ENCODE measurements at places on chromosomes 2 and 18.

DNA sequence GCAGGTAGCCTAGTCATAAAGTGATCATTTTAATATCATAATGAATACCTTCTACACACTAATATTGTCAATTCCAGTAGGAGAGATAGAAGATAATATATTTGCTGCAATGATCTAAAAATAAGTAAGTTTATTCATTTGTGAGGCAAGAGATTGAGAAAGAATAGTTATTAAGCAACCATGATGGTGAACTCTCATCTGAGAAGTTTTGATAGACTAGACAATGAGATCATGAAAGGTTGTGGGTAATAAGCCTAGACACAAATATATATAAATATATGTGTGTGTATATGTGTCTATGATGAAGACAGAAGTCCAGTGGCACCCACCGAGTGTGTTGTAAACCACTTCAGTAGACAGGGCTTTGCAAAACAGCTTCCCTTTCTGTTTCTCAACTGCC lies 181.0 kb upstream of the CHST9 start:
- DNase-seq: no peak

- no peak for DNase-seq
These were observed 145.5 kb upstream of the LYPD1 start for GRCh38 chr2:132815516-132815915.

DNA sequence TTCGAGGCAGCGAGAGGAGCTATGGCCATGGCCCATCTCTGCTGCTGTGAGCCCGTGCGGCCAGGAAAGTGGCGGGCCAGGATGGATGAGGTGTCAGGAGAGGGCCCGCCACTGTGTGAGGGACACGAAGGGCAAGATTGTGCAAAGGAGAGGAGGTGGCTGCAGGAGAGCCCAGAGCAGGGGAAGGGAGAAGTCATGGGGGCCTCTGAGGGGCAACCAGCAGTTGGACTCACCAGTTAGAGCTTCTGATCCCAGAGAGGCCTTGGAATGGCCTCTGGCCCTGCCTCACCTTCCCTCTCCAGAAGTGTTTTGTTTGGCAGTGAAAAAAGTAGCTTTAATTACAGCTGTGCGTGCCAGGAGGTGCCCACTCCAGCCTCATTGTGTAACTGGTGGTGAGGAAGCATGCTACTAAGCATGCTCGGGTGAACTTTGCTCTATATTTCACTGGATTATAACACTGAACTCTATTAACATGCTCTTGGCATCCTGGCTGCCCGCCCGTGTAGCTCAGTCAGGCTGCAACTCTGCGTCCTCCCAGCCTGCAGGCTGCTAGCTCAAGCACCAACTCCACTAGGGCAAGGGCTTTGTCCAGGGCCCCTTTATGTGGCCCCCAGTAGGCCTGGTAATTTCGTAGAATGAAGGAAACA lies 34.2 kb downstream of the IMPA2 start:
- DNase-seq: no peak

GRCh38 chr2:75548036-75548573 lies 12.6 kb downstream of the EVA1A start:
- DNase-seq: no peak

DNA sequence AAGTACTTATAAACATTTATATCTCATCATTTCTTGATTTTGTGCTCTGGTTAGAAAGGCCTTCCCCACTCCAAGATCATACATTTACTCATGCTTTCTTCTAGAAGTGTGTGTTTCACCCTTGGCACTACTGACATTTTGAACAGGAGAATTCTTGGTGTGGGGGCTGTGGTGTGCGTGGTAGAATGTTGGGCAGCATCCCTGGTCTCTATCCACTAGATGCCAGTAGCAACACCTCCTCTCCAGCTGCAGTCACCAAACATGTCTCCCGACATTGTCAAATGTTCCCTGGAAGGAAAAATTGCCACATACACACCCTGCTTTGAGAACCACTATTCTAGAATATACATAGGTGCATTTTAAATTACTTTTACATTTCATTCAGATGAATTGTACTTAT lies 8.7 kb upstream of the TGIF1 start:
- no peak for DNase-seq

DNA sequence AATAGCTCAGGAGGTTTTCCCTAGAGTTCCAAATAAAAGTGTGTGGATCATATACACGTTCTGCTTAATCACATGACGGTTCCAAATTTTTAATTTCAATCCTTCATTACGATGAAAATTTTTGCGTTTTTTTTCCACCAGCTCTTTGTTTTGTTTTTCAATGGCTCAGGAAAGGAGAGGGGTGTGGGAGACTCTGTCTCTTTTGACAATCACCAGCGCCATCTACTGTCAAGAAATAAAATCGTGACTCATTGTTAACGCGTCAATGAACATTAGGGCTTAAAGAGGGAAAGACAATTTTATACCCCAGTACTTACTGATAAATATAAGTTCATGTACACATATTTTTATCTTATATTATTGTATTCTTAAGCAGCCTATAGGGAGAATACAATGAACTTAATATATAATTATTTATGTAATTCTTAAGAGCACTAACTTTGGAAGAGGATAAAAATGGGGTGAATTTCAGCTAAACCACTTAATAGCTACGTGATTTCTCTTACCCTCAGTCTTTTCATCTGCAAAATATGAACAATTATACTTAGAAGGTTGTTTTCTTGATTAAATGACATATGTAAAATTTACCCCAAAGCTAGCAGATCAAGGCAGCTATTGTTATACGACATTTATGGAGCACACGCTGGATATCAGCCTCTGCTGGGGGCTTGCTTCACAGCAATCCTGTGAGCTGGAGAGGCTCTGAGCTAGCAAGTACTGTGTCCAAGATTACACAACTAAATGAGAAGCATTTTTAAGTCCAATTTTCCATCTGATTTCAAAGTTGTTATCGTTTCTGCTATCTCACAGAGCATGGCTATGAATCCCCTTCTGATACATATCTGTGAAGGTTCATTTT lies 47.4 kb upstream of the RMDN2 start:
- peak; percentile 51 for DNase-seq

- DNase-seq: no peak
These were observed 181.4 kb downstream of the MYO5B start for GRCh38 chr18:50013363-50014138.

DNA sequence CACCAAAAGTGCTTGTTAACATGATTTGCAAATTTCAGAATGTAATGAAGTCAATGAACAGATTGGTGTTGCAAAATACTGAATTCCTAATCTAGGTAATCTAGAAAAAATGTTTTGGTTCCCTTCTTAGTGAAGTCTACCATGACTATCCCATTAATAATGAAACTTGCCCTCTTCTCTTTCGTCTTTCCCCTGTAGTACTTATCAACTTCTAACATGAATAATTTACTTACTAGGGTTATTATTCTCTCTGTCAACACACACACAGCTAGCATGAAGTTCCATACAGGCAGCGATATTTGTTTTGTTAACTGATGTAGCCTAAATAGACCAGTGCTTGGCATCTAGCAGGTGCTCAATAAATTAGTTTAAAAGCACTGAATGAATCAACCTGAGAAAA lies 160.2 kb downstream of the NCK2 start:
- DNase-seq: no peak

- no peak for DNase-seq
These were observed 44.3 kb downstream of the RDH14 start for GRCh38 chr2:18516112-18516511.

- DNase-seq: no peak
These were observed 53.6 kb upstream of the SLC14A1 start for GRCh38 chr18:45670281-45670962.

- no peak for DNase-seq
These were observed 3.6 kb downstream of the UCN start for GRCh38 chr2:27304488-27305240.

DNA sequence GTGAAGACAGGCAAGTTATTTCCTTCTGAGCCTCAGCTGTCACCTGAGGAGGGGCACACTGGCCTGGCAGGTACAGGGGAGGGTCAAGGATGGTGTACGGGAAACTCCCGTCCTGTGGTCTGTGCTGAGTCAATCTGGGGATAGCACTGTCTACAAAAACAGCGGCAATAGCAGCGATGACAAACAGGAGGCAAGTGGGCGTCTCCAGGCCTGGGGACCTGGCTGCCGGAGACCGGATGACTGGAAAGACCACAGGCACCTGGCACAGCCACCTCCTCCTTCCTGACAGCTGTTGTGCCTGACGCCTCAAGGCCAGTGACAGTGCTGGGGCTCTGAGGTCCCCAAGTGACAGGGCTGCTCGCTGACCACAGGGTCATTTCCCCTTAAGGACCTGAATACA lies 202.1 kb upstream of the HS6ST1 start:
- DNase-seq: no peak

DNA sequence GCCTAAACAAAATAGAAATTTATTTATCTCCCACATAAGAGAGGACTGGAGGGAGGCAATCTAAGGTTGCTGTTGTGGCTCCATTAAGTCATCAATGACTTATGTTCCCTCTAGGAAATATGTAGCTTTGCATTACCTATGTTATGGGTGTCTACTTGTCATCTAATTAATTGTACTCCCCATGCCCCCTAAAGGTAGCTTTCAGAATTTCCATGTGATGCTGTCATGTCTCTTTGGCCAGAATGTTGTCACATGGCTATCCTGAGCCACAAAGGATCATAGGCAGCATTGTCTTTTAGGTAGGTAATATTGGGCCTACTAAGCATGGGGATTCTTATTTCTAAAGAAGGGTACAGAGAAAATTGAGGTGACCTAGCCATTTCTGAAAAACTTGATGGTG lies 935.6 kb upstream of the FANCL start:
- no peak for DNase-seq

DNA sequence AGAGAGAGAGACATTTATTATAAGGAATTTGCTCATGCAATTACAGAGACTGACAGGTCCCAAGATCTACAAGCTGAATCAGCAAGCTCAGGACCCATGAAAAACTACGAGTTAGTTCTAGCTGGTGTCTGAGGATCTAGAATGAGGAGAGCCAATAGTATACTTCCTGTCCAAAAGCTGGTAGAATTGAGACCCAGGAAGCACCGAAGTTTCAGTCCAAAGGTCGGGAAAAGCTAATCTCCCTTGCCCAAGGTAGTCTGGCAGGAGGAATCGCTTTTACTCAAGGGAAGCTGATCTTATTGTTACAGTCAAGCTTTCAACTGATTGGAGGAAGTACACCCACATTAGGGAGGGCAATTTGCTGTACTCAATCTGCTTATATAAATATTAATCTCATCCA lies 389.6 kb downstream of the ADCYAP1 start:
- DNase-seq: no peak

GRCh38 chr2:212711856-212712255 lies 173.3 kb upstream of the ERBB4 start:
- no peak for DNase-seq

GRCh38 chr2:40343902-40344301 lies 108.0 kb downstream of the SLC8A1 start:
- DNase-seq: no peak

GRCh38 chr2:85405201-85406059 lies 4.7 kb downstream of the CAPG start:
- no peak for DNase-seq

DNA sequence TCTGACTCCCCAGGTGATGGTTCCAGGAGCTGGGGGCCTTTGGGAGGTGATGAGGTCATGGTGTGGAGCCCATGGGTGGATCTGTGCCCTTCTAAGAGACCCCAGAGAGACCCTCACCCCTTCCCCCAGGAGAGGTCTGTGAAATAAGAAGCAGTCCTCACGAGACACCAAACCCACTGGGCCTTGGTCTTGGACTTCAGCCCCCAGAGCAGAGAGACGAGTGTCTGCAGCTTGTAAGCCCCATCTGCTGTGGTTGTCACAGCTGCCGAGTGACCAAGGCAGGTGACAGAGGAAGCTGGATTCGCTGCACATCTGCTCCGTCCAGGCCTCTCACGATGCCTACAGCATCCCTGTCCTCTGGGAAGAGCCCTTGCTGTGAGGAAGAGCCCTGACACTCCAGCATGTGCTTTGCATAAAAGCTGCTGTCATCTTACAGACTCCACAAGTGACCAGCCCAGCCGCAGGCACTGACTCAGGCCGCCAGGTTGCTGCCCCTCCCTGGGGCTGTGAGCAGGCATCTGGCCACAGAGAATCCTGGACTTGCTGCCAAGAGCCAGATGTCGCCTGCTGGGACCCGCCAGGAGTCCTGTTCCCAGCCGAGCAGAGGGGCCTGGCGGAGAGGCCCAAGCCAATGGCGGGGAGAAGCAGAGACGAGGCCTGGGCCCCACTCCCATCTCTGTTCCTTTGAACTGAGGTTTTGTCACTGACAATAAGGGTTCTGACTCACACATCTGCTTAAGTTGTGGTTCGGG lies 150.8 kb downstream of the PXDN start:
- DNase-seq: no peak

GRCh38 chr18:25759111-25759510 lies 331.3 kb downstream of the SS18 start:
- no peak for DNase-seq

DNA sequence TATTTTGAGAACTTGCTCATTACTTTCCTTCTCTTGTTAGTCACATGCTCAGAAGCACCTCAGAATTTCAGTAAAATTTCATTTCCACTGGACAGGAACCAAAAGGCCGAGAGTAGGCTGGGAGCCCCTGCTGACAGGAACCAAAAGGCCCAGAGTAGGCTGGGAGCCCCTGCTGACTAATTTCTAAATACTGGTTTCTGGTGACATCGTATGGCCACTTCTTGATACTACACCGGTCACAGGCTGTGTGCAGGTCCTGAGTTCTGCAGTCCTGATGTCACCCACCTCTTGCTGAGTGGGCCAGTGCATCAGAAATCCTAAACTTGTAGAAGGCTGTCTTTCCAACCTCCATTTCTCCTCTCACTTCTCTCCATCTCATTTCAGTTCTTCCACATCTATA lies 17.7 kb upstream of the EN1 start:
- no peak for DNase-seq

GRCh38 chr2:160333324-160334027 lies 133.4 kb upstream of the ITGB6 start:
- DNase-seq: no peak

DNA sequence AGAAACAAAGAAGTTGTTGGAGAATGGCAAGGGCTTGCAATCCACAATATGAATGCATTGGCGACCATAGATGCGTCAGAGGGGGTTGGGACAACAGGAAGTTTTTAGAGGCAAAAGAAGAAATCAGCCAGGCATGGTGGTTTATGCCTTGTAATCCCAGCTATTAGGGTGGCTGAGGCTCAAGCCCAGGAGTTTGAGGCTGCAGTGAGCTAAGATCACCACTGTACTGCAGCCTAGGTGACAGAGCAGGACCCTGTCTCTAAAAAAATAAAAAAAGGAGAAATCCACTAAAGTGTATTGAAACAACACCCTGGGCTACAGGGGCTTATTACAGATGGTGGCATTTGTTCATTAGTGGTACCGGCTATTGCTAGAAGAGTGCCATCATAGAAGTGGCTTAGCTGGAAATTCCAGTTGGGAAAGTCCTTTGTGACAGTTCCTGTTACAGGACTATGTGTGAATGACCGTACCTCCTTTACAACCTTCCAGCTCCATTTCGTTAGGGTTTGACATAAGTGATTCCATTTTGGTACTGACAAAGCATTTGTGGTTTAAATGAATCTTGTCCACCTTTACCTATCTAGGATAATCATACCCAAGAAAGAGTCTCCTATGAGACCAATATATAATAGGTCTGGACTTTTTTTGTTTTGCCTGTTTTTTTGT lies 10.7 kb upstream of the WDSUB1 start:
- no peak for DNase-seq

DNA sequence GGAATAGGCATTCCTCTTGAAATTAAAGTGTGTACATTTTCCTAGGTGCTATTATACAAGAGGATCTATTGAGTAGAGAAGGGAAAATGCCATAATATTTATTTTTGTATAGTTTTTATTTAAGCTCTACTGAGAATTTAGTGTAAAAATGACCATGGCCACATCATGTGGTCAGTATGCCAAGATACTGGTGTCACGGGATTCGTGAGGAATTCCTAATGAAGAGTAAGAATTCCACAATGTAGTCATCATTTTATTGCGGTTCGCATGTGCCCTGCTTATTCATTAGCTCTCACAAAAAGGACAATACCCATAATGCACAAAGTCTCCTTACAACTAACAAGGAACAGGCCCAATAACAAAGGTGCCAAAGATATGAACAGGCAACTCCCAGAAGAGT lies 39.3 kb upstream of the PARD3B start:
- no peak for DNase-seq
